ENCODE measurements at places on chromosomes 6 and 20.
A peak's percentile ranks its signal among the peaks of the same experiment; 100 is the strongest.

GRCh38 chr6:23533311-23533710, 592.7 kb upstream of the NRSN1 start:
- no peak for DNase-seq

GRCh38 chr6:100456908-100457235, 7.8 kb downstream of the SIM1 start:
- DNase-seq, result no peak

DNA sequence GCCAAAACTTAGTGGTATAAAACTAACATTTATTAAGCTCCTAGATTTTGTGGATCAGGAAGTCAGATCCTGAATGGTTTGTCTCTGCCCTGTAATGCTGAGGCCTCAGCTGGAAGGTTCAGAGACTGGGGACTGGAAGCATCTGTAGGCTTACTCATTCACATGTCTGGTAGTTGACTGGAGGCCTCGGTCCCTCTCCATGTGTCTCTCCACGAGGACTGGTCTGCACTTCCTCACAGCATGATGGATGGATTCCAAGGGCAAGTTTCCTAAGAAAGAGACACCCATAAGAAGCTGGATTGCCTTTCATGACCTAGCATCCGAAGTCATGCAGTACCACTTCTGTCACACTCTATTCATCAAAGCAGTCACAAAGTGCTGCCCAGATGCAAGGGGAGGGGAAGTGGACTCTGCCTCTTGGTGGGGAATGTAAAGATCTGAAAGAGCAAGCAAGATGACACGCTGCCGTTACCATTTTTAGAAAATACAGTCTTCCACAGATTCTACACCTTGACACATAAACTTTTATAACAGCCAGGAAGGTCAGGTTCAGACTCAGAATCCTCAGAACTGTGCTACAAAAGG, 17.2 kb upstream of the MDGA1 start:
- DNase-seq, result no peak

DNA sequence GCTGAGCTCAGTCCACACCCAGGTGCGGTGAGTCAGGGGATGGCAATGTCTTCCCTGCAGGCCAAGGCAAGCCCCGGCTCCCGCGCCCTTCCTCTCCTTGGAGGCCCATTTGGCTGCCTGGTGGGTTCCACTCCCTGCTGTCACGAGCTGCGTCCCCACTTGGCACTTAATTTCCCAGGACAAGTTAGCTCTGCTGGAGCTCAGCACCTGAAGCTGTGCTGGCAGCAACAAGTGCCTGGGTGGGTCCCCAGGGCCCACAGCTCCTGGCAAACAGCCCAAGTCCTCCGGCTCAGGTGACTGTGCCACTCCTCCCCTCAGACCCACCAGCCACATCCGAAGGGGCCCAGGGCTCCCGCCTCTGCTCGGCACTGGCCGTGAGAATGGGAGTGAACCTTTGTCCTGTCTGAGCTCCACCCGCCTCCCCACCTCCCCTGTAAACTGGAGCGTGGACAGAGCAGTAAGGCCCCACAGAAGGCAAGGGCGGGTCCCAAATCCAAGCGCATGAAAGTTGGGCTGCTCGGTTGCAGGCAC, 16.9 kb downstream of the LAMA5 start:
- DNase-seq, result peak; percentile 66

GRCh38 chr20:35277127-35277526, 795 bp downstream of the MMP24OS start:
- no peak for DNase-seq

GRCh38 chr6:142339968-142340658, 38.3 kb downstream of the ADGRG6 start:
- no peak for DNase-seq

DNA sequence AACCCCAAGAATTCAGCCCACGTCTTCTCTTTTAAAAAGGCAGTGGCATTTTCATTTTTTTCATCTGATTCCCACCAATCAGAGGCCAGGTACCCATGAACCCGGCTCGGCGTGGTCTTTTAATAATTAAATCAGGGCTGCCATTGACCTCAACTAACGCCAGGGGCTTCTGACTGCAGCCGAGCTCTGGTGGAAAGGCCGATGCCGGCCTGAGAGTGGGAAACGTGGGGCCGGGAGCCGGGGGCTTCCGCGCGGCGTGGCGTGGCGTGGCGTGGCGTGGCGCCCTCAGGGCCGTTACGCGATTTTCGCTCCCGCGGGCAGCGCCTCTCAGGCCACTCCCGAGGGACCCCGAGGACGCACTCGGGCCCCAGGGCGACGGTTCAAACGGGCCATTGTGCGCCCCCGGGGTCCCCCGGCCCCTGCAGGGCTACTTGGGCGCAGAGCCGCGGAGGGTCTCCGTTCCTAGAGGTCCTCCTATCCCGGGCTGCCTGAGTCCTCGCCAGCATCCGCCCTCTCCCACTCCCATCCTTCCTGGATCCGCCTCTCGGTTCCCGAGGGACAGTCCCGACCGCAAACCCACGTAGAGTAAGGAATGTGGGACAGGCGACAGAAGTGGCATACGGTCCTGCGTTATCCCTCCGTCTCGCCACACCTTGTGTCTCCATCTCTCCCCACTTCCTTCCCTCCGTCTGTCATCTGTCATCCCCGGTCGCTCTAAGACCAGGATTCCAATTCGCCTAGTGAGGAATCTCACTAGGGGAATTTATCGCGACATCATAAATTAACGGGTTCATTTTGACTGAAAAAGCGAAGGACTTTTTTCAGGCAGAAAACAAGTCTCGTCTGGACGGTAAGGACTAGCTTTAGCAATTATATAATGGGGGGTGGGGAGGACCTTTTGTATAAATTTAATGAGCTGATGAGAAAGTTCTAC, 876 bp upstream of the TBPL1 start:
- peak; percentile 77 for DNase-seq

All from RPMI7951 (cell line).